ENCODE measurements at places on chromosomes 12 and 14.
A peak's percentile ranks its signal among the peaks of the same experiment; 100 is the strongest.

DNA sequence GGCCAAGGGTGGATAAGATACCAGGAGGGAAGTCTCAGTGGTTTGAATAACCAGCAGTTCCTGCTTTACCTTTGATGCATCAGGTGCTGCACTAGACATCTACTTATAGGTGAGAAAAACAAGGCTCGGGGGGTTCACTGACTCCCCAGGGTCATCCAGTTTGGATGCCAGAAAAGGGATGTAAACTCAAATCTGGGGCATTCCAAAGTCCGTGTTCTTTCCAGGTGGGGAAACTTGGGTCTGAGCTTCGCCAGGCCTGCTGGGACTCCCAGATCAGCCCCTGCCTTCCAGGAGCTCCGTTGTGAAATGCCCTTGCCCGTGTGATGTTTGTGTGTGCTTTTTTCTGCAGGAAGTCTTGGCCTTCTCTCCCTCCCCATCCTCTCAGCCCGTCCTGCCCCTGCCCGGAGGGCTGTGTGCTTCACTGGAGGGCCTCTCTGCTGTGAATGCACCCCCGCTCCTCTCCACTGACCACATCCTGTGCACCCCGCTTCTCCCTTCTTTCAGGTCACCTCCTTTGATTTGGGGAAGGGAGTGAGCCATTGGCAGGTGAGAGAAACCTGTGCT lies 42.1 kb downstream of the TSPAN9 start:
- DNase-seq = no peak

DNA sequence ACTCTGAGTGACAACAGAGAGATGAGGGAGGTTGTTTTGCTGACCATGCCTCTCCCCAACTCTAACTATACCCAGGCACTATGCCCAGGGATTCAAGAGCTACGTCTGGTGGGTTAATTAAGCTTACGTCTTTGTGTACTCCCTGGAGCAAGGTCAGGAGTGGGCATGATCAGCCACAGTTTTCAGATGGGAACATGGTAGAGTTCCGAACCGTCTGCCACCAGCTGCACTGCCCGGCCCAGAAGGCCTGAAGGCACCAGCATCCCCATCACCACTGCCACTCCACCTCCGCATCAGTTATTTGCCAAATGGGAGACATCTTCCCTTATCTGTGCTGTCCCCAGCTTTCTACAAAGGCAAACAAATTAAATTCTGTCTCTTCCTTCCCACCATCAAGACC lies 11.1 kb upstream of the GPX2 start:
- no peak for DNase-seq

GRCh38 chr14:61151251-61151650 lies 129.9 kb downstream of the TMEM30B start:
- no peak for DNase-seq

- DNase-seq = no peak
Observed at GRCh38 chr12:81170072-81170471, 92.2 kb downstream of the ACSS3 start.

- DNase-seq = no peak
Observed at GRCh38 chr14:101559624-101560533, 1.4 kb upstream of the DIO3 start.

- DNase-seq = no peak
Observed at GRCh38 chr12:76186131-76186906, 101.8 kb upstream of the NAP1L1 start.

- DNase-seq = no peak
Observed at GRCh38 chr14:71300566-71301330, 393.5 kb downstream of the PCNX1 start.

DNA sequence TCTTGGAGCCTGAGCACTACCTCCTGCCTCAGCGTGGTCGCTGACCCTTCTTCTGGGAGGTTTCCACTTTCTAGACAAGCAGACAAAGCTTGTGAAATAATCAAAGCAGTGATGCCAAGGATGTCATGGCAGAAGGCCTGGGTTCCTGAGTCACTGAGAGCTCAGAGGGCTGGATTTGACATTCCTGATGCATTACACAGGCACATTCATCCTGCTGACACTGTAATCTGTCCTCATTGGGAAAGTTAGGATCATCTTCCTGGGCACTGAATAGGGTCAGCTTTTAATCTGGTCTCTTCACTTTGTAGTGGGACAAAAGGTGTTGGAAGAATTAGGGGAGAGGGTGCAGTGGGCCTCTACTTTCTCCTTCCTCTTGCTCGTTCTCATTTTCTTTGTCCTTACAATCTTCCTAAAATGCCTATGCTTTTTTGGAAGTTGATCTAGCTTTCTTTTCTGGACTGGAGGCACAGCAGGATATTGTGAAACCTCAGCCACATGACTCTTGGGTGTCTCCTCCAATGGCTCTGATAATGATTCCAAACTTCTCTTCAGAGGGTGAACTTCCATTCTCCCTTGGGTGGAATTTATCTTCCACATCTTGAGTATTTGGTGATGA lies 29.6 kb downstream of the EEA1 start:
- peak; percentile 88 for DNase-seq

DNA sequence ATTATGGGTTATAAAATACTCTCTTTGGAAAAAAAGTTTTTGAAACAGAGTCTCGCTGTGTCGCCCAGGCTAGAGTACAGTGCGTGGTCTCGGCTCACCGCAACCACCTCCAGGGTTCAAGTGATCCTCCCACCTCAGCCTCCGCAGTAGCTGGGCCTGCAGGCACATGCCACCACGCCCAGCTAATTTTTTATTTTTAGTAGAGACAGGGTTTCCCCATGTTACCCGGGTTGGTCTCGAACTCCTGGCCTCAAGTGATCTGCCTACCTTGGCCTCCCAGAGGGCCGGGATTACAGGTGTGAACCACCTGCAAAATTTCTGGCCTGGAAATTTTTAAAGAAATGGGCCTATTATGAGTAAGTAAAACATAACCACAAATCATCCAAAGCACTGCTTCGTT lies 3.8 kb downstream of the USP15 start:
- DNase-seq = no peak

GRCh38 chr12:99824900-99825542 lies 159.7 kb downstream of the ANKS1B start:
- no peak for DNase-seq

DNA sequence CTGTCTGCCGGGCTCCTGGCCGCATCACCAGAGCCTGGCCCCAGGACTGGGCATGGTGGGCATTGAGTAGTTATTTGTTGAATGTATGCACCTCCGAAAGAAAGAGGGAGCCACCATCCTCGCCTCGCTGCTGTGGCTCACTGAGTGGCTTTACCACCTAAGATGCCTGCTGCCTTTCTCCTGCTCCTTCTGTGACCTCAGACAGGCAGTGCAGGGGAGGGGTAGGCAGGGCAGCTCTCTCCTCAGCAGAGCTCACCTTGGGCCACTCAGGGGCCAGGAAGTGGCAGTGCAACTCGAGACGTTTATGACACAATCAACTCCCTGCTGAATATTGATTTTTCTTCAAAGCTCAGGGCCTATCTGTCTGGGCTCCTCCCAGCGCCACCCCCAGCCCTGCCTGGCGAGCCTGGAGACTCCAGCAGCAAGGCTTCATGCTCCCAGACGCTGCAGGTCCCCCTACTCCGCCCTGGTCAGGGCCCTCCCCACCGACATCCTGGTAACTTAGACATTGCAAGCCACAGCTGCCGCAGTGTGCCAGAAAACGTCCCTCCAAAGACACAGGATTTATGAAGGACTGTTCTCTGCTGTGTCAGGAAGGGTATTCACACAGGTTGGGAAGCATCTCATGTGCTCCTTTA lies 84.3 kb upstream of the DIO3 start:
- DNase-seq = no peak

DNA sequence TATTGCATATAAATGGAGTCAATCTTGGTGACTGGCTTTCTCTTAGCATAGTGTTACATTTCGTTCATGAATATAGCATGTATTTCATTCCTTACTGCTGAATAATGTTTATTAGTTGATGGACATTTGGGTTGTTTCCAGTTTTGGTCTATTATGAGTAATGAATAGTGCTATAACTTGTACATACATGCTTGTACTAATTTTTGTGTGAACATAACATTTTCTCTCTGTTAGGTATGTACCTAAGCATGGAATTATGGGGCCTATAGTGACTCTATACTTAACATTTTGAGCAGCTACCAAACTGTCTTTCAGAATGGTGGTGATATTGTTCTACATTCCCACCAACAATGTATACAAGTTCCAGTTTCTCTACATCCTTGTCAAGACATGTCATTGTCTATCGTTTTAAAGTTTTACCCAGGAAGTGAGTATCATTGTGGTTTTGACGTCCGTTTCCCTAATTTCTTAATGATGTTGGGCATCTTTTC lies 23.1 kb downstream of the ATP2A2 start:
- DNase-seq = no peak

GRCh38 chr14:102034301-102034700 lies 52.5 kb downstream of the HSP90AA1 start:
- no peak for DNase-seq

- no peak for DNase-seq
Observed at GRCh38 chr14:21978999-21979314, 305.3 kb upstream of the OR4E1 start.

GRCh38 chr12:15520083-15520482 lies 197.8 kb downstream of the PTPRO start:
- no peak for DNase-seq

DNA sequence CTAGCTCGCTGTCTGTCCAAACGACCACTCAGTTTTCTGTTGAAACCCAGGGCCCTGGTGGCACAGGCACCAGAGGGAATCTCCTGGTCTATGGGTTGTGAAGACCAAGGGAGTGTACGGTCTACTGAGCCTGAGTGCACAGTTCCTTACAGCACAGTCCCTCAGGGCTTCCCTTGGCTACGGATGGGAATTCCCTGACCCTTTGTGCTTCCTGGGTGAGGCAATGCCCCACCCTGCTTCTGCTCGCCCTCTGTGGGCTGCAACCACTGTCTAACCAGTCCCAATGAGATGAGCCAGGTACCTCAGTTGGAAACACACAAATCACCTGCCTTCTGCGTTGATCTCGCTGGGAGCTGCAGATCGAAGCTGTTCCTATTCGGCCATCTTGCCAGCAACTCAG lies 22.6 kb downstream of the GPHN start:
- no peak for DNase-seq

- DNase-seq = no peak
Observed at GRCh38 chr14:72611506-72611905, 282.4 kb downstream of the DPF3 start.

- no peak for DNase-seq
Observed at GRCh38 chr14:62307844-62308243, 545.6 kb downstream of the SNAPC1 start.

DNA sequence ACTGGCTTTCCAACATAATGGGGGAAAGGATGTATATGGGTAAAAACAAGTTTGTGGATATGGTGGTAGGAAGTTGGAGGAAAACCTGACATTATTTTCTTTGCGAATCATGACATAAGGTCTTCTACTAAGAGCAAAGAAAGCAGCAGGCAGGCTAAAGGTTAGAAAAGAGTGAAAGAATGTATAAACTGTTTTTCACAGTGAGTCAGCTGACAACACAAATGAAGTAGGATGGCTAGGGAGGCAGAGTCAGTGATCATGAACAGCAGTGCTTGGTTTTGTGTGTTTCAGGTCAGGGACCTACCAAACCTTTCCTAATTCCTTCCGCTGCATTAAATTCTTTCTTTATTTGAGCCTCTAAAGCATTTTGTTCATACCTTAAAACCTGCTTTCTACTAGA lies 46.3 kb upstream of the CATSPERB start:
- no peak for DNase-seq

DNA sequence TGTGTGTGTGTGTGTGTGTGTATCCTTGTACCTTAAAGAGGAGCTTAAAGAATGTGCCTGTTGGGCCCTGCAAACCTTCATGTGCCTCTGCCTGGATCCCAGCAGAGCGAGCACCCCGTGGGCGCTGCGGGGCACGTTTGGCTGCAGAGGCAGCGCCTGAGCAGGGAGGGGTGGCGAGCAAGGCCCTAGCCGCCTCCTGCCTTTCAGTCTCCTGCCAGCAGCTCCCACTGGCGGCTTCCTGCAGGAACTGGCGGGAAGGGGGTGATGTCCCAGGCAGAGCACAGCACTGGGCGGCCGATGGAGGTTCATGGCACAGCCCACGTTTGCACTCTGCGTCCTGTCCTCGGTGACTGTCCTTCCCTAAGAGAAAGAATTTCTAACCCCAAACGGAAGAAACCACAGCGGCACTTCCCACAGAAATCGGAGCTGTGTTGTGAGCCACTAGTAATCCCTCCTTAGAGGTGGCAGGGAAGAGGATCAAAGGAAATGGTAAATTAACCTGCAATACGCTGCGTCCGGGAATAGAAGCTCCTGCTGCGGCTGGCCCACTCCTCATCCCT lies 19.8 kb downstream of the ZBTB42 start:
- no peak for DNase-seq

GRCh38 chr14:94138251-94138650 lies 8.8 kb upstream of the IFI27L2 start:
- no peak for DNase-seq

DNA sequence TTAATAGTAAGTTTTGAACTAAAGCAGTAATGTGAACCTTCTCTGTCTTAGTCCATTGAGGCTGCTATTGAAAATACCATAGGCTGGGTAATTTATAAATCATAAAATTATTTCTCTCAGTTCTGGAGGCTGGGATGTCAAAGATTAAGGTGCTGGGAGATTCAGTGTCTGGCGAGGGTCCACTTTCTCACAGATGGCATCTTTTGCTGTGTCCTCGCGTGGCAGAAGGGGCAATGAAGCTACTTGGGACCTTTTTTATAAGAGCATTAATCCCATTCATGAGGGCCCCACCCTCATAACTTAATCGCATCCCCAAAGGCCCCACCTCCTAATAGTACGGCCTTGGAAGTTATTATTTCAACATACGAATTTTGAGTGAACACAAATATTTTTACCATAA lies 28.4 kb downstream of the LIN7A start:
- no peak for DNase-seq

GRCh38 chr14:75928690-75929181 lies 53.1 kb downstream of the TGFB3 start:
- no peak for DNase-seq

GRCh38 chr14:92411135-92411534 lies 88.2 kb downstream of the SLC24A4 start:
- no peak for DNase-seq

GRCh38 chr14:64082837-64083236 lies 211.3 kb downstream of the ESR2 start:
- no peak for DNase-seq

DNA sequence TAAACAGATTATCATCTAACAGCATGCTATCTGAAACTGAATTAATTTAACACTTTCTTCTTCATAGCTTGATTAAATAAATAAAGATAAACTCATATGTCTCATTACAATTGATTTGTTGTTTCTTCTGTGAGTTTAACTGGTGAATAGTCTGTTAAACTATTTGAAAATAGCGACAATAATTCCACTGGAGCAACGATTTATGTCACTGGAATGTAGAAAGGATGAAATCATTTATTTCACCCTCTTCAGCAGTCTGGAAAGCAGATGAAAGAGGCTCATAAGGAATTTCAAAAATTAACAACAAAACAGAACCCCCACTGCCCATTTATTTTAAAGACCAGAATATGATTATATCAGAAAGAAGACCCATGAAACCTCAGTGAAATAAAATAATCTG lies 1165.1 kb upstream of the USP15 start:
- peak; percentile 11 for DNase-seq

GRCh38 chr12:12486661-12487240 lies 75.9 kb downstream of the DUSP16 start:
- no peak for DNase-seq

GRCh38 chr14:37037636-37038387 lies 134.6 kb downstream of the SLC25A21 start:
- no peak for DNase-seq
